ENCODE measurements at places on chromosomes 11 and 22.

DNA sequence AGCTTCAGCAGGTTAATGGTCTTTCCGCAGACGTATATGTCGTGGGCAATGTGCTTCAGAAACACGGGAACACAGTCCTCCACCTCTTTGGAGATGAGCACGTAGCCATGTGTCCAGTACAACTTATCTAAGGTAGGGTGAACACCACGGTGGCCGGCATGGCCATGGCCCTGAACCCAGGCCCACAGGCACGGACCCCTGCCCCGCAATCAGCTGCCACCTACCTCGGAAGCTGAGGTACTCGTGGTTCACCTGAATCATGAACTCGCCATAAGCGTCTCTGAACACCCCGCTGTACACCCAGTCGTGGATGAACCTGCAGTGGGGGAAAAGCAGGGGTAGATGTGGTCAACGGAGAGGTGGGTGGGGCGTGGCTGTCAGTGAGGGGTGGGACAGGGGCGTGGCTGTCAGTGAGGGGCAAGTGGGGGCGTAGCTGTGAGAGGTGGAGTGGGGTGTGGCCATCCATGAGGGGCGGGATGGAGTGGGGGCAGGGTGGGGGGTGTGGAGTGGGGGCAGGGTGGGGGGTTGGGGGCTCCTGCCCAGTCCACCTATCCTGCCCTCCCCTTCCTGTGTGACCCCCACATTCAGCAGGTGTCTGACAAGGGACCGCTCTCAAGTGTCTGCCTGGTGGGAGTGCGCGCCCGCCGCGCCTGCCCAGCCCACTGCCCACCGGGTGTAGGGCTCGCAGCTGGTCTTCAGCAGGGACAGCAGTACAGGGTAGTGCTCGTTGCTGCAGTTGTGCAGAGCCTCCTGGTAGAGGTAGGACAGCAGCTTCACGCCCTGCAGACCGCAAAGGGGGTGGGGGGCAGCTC is 18.6 kb downstream of the TUBGCP6 start:
- peak; percentile 60 for DNase-seq

DNA sequence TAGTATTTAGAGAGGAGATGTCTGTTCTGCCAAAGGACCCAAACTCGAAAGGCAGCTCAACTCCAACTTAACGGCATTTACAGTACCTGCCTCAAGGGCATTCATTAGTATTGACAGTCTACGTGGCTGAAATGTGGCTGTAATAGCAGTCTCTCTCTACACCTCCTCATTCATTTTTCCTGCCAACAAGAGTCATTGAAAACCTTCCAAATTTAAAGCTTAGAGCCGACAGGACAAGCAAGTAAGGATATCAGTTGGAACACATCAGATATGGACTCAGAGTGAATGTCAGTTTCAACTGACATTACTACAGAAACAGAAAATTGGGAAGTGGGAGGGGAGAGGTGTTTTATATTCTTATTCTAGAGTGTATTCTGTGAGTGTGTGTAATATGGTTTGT is 253.1 kb downstream of the CADM1 start:
- no peak for DNase-seq

DNA sequence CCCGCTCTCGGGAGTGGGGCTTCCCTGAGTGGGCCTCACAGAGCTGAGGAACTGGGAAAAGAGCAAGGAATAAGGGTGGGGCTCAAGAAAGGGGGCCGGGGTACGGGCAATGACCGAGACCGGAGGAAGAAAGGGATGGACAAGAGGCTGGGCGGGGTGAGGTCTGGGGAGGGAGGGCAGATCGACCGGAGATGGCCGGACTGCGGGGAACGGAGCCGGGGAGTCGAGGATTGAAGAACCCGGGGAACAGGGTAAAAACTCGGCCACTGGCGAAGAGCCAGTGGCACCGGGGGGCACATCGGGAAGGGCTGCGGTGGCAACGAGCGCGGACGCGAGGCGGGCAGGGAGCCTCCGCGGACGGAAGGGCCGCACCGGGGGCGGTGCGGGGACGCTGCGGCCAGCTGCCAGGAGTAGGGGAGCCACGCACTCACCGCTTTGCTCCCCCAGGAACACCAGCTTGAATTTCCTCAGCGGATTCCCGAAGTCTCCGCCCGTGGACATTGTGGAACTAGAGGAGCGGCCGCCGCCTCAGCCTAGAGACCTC is 667 bp downstream of the RAB6A start:
- DNase-seq, result peak; percentile 79

- no peak for DNase-seq
Observed at GRCh38 chr22:36913427-36914389, at the start of gene CSF2RB. Gene CSF2RB (plus strand): TSS chr22:36913628. CDS start chr22:36922208, 8,580 bp downstream.

DNA sequence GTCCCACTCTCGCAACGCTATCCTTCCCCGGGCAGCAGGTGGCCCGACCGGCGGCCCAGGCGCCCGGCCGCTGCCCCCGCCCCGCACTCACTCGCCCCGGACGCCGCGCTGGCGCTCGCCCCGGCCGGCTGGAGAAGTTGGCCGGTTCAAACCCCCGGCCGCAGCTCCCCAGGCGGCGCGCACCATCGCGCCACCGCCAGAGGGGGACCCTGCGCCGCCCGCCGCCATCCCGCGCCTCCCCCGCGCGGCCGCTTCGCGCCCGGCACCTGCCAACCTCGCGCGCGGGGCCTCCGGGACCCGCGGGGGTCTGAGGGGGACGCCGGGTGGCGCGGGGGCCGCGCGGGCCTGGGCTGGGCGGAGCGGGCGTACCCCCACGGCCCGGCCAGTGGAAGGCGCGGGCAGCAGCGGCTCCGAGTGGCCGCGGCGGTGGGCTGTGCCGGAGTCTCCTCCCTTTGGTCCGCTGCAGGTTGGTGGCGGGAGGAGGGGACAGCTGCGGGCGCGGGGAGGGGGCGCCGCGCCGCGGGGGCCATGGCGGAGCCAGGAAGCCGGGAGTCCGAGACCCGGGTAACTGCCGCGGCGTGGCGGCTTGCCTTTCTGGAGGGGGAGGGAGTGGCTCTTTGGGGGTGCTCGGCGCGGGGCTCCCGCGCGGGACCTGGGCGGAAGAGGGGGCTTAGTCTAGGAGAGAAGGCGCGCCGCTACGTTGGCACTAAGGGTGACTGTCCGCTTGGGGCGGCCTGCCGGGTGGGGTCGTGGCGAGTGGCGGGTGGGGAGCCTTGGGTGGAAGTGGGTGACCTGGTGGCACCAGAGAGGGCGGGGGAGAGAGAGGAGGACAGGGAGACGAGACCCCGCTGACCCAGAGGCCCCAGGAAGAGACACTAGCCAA is at the start of the genes MPST and TST:
TSS of gene MPST (plus strand) at position 434 of the 883 bp plus-strand sequence. CDS start at position 529, 95 bp downstream.
TSS of gene TST (minus strand) at position 139 of the 883 bp plus-strand sequence. CDS start 715 bp downstream, outside the sequence.
- peak; percentile 87 for DNase-seq

GRCh38 chr11:65572356-65573051 is at the start of gene FAM89B:
Gene FAM89B (plus strand): TSS chr11:65572538. CDS start chr11:65572670, 132 bp downstream.
- peak; percentile 93 for DNase-seq

- no peak for DNase-seq
Observed at GRCh38 chr11:19344661-19345518, 104.1 kb upstream of the E2F8 start.

GRCh38 chr11:115054570-115055538 is 376.5 kb downstream of the NXPE2 start:
- no peak for DNase-seq

DNA sequence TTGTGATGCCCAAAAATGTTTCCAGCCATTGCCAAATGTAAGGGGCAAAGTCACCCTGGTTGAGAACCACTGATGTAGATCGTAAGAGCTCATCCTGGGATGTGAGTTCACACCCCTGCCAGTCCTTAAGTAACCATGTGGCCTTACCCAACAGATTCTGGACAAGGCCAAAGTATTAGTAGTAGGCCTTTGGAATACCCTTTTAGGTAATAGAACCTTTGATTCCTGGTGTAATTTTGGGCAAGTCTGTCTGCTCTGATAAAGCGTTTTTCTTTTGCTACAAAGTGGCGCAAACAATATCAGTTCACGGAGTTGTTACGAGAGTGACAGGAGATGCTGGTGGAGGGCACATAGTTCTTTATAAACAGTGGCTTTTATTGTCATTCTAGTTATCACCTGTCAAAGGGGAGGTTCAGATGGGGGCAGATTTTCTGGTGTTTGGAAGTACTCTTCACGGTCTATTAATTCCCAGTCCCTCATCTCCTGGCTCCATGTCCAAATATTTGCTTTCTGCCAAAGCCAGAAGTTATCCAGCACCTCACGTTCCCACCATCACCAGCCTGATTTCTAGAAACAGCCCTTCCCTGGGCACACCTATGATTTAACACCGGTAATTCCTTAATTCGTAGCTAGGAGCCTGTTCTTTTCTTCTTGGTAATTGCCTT is 73.8 kb upstream of the CRYBB3 start:
- DNase-seq, result no peak

DNA sequence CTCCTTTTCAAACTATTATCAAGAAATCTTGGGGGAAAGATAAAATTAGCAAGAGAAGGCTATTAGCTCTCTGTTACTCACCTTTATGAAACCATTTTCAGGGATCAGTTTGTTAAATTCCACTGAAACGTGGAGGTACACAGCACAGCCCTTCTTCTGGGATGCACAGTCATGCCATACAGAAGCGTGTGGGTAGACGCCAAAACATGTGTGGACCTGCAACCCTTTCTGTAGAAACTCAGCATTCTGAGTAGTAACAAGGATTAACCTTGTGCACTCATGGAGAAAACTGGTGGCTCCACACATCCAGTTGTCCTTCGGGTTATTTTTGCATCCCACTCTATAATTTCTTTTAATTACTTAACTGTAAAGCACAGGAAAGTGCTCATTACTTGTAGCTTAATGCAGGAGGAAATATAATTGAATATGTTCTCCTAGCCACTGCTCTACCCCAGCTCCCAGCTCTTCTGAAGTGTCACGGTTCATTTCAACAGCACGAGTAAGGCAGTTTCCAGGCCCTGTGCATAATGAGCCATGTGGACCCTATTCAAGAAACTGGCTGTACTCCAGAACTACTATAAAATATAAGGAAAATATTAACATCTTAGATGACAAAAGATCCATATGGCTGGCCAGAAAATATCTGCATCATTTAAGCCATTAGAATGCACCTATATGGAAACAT is 26.1 kb downstream of the BDNF start:
- DNase-seq, result no peak

DNA sequence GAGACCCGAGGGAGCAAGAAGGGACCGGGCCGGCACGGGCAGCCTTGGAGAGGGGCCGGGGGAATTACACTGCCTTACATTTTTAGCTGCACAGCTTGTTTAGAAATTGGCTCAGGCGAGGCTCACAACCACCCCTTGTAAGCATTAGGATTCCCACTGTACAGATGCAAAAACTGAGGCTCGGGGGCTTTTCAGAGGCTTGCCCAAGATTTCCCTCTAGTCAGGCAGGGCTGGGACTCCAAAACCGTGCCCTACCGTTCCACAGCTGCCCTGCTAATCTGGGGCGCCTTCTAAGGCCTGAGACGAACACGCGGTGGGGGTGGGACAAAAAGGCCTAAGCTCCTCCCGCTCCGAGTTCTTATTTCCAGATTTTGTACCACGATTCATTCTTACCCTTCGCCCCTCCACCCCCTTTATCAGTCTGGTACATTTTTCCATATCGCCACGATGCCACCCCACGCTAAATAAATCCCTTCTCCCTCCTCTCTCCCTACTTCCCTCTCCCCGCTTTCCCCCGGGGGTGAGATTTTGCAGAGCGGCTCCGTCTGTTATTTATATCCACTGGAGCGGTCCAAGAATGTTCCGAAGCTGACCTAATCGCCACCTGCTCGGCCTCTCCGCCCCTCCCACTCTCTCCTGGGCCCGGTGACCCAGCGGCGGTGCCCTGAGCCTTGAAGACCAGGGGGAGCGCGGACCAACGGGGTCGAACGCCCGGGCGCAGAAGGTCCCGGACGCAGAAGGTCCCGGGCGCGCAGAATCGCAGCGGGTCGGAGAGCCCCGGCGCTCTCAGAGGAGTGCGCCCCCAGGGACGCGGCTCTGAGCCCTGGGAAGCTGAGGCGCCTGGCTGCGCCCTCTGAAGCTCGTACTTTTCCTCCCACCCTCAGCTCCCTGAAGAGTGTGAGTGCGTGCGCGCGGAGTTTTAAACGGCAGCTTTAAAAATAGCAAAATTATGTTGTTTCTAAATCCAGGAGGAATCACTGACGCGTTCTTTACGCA is 764 bp upstream of the PACSIN3 start:
- DNase-seq, result no peak

DNA sequence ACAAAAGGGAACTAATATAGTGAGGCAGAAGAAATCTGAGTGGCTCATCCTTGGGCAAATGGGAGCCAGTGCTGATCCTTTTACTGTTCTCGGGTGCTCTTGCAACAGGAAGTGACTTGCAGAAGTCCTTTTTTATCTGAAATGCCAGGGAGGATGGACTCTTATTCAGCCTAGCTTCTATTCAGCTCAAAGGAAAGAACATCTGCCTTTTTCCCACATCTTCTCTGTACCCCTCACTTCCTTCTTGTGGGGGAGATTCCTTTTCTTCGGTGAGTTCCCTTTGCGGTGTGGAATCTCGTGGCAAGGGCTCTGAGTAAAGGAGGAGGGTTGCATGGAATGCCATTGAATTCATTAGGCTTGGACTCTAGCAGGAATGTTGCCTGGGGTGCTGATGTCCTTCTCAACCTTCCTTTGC is 76.2 kb downstream of the ZBTB16 start:
- no peak for DNase-seq

DNA sequence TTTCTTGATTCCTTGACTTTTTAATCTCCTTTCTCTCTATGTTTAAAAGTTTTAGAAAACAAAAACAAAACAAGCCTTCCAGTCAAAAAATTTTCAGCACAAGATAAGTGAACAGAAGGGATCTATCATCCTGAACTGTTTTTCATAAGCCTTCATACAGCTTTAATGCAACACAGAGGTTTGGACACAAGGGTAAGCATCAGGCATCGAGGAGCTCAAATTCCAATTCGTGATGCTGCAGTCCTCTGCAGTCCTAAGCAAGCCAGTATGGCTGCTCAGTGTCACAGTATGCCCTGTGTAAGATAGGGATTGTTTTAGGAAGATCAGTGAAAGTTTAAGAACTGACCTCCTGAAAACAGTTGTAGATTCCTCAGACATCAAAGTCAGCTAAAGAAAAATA is 740.9 kb downstream of the NTM start:
- DNase-seq, result no peak

DNA sequence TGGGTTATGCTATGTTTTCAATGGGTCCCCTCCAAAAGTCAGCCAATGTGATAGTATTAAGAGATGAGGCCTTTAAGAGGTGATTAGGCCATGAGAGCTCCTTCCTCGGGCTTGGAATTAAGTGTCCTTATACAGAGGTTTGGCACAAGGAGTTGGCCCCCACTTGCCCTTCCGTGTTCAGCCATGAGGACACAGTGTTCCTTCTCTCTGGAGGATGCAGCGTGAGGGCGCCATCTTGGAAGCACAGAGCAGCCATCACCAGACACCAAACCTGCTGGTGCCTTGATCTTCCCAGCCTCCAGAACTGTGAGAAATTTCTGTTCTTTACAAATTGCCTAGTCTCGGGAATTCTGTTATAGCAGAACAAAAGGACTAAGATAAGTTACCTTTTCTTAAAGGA is 26.9 kb downstream of the POU2AF3 start:
- DNase-seq, result no peak

GRCh38 chr22:26115266-26115665 is 54.0 kb upstream of the SEZ6L start:
- DNase-seq, result no peak

GRCh38 chr11:93850594-93851018 is at the start of gene VSTM5:
Gene VSTM5 (minus strand): TSS chr11:93850618. CDS start chr11:93850502, 116 bp downstream.
- no peak for DNase-seq

- no peak for DNase-seq
Observed at GRCh38 chr11:59611570-59612565, 3.7 kb downstream of the OSBP start.

- no peak for DNase-seq
Observed at GRCh38 chr11:61460474-61460881, 30.6 kb downstream of the SDHAF2 start.

- DNase-seq, result no peak
Observed at GRCh38 chr22:19109198-19110063, 12.8 kb downstream of the DGCR2 start.
